ENCODE measurements at places on chromosomes 12 and 14.

DNA sequence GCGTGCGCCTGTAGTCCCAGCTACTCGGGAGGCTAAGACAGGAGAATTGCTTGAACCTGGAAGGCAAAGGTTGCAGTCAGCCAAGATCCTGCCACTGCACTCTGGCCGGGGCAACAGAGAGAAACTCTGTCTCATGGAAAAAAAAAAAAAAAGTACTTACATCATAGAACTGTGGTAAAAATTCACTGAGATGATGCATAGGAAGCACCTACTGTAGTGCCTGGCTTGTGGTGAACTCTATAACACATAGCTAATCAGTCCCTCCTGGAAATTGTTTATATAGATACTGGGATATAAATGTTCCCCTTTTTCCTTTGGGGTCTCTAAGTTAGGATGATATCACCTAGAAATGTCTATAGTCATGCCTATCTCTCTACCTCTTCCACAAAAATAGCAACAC is 89.7 kb upstream of the CPM start:
- DNase-seq, result no peak

DNA sequence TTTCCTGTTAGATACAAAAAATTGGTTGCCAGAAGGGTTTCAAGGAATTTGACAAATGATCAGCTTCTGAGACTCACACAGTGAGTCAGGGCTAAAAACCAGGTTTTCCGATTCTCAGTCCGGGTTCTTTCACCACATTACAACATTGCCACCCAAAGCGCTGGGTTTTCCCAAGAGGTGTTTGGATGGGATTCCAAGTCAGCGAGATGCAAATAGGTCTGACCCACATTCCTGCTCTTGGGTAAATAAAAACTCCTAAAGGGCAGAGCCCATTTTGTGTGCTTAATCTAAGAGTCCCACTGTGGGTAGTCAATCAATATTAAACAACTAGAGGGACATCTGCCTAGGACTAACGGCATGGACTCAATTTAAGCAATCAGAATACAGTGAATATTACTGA is 5.4 kb upstream of the RIC8B start:
- DNase-seq, result no peak

DNA sequence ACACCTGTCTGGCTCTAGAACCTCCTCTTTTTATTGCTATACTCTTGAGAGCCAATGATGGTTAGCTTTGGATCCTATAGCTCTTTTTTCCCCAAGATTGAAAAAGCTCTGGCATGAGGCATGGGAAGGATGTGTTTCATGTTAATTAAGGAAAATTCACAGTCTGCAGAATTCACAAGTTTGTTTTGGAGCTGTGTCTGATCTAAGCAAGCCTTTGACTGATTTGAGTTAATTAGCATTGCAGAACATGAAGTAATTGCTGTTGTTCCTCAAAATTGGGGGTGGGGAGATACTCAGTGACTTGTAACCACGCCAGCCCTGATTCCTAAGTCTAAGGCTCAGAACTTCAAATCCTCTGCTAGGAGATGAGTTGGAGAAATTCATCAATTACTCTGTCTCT is 205.0 kb downstream of the SUDS3 start:
- DNase-seq, result no peak

DNA sequence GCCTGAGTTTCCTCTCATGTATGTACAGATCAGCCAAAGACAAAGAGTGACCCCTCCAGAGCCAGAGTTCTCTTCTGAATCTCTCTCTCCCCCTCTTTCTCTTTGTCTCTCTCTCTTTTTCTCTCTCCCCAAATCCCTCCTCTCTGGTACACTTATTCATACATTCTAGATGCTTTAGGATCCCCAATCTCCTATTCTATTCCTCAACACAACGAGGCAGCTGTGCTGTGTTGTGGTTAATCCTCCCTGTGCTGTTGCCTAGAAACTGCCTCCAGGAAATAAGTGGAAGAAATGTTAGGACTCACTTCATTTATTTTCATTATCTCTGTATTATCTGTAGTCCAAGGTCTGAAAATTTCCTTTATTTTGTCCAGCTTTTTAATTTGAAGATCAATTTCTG is 350.5 kb upstream of the OR4E1 start:
- DNase-seq, result no peak

DNA sequence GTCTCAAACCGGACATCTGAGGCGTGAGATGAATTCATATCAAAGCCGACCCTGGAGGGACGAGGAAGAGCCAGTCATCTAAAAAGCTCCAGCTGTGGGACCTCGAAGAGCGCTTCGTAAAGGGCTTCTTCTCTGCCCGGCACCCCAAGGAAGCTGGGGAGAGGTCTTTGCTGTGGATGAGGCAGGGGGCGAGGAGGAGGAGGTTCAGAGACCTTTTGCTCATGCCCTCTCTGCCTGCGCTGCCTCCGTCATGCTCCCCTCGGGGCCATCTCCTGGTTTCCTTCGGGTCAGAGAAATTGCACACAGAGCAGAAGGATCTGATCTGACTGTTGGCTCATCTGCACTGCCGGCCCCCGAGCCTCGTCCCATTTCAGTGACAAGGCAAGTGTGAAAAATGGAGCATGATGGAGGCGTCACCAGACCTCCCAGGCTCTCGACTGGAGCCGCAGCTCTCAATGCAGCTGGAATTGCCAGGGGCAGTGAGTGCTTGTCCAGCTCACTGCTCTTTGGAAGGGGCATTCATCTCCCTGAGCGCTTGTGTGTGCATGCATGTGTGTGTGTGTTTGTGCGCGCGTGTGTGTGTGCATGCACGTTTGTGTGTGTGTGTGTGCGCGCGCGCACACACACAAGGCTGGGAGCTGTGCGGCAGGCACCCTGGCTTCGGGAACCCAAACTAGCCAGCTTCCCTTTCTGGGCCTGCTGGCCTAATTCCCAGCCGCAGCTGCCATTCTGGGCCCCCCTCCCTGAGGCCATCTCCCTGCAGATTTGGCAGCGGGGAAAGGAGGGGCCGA is 9.2 kb downstream of the CABP1 start:
- no peak for DNase-seq

DNA sequence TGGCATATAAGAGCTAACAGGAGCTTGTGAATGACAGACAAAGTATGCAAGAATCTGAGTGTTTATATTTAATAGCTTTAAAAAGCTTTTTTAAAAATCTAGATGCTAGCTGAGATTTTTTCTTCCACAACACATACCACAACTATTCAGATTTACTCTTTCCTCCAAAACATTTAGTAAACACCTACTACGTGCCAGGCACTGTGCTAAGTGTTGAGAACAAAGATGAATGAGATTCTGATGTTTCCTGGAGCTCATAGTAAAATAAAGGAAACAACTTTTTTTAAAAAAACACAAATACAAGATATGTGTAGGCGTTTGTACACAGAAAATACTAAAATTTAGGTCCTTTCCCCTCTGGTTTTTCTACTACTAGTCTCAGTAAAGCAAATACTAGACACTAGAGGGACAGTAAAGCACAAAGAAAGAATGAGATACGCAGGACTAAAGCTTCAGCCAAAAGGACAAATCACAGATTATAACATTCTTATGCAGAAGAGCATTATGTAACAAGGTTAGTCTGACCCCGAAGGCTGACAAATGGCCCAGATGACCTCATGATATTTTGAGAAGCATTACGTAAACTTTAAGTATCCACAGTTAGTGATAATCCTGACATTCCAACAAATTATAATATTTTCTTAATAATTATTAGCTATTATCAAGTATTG is 78.6 kb upstream of the PAWR start:
- no peak for DNase-seq

DNA sequence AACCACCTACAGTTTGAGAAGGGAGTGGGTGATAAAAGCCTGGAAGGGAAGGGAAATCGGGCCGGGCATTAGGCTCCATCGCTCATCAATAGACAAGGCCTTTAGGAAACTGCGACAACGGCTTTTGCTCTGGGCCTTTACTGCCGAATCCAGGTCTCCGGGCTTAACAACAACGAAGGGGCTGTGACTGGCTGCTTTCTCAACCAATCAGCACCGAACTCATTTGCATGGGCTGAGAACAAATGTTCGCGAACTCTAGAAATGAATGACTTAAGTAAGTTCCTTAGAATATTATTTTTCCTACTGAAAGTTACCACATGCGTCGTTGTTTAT is 261 bp upstream of the RNU7-1 start:
- peak; percentile 86 for DNase-seq

DNA sequence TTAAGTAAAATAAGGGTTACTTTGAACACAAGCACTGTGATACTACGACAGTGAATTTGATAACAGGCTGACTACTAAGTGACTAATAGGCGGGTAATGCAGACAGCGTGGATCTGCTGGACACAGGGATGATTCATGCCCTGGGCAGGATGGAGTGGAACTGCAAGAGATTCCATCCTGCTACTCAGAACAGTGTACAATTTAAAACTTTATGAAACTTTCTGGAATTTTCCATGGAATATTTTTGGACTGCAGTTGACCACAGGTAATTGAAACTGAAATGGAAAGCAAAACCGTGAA is 46.0 kb downstream of the YEATS4 start:
- no peak for DNase-seq

GRCh38 chr14:31894351-31894750 is 182.8 kb upstream of the ARHGAP5 start:
- DNase-seq, result no peak

DNA sequence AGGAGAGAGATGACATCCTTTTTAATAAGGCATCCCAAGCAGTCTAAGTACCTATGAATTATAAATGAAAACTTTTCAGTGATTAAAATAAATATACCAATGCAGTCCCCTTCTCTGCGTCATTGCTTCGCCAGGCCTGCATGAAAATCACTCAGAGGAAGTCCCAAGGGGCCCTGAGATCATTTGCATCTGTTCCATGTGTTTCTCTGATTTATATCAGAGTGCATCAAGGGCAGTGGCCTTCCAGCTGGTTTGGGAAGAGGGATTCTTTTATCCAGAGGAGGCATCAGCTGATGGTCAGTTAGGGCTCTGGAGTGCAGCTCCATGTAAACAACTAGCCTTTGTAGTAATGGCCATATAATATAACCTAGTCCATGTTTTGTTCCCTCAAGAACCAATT is 210.1 kb downstream of the RGS6 start:
- no peak for DNase-seq

Measured in NCI-H1092 (cell line).